ENCODE measurements at places on chromosomes 11 and 22. TPM values are rescaled to one million over a fixed set of nuclear protein-coding genes. Genes with fewer than 3 reads are reported as not detected.

DNA sequence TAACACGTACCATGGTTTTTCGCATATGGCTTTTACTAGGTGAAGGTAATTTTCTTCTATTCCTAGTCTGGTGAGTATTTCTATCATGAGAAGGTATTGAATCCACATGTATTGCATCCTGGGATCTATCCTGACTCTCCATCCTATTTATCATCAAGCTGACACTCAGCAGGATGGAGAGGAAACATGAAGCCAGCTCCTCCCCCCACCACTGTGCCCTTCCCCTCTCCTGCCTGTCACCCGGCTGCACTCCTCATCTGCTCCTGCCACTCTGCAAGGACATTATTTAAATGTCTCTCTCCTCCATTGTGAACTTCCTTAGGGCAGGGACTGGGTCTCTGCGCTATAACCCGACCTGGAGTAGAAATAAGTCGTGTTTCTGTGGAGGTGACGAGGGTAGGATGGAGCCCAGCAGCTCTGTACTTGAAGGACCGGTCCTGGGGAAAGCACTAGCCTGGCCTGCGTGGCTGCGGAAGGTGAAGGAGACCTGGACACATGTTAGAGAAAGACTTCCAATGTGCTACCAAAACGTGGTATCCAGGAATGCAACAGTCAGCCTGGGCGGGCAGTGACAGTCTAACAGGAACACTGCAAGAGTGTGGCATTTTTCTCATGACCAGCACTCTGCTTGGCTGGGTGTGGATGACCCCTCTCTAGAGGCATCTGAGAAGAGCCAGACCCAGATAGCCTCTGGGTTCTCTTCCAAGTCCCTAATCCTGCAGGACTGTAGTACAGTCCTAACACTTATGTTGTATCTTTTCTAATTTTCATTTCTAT is 111.2 kb downstream of the MICAL3 start:
- H3K4me3 ChIP-seq, result no peak overlapping the region
- H3K27me3 ChIP-seq, result no peaks in the 10 kb centered on the region
- no peak for DNase-seq
- peaks cover 10% of the 10 kb centered on the region for H3K4me1 ChIP-seq
- no peak overlapping the region for H3K27ac ChIP-seq

GRCh38 chr22:46040471-46041465 is 63.8 kb upstream of the WNT7B start:
- H3K27me3 ChIP-seq, result no peaks in the 10 kb centered on the region
- H3K4me3 ChIP-seq, result no peak overlapping the region
- no peaks in the 10 kb centered on the region for H3K36me3 ChIP-seq
- peaks cover 38% of the 10 kb centered on the region for H3K4me1 ChIP-seq

Gene CADM1
- 3.8 TPM for total RNA-seq

- no peak overlapping the region for H3K4me3 ChIP-seq
- no peak overlapping the region for H3K27ac ChIP-seq
Observed at GRCh38 chr11:82731691-82732277, 1.9 kb downstream of the FAM181B start.

- H3K36me3 ChIP-seq, result no peaks in the 10 kb centered on the region
- DNase-seq, result no peak
- no peak overlapping the region for H3K4me3 ChIP-seq
- H3K27me3 ChIP-seq, result no peaks in the 10 kb centered on the region
Observed at GRCh38 chr11:58061813-58062212, 31.1 kb downstream of the OR6Q1 start.

DNA sequence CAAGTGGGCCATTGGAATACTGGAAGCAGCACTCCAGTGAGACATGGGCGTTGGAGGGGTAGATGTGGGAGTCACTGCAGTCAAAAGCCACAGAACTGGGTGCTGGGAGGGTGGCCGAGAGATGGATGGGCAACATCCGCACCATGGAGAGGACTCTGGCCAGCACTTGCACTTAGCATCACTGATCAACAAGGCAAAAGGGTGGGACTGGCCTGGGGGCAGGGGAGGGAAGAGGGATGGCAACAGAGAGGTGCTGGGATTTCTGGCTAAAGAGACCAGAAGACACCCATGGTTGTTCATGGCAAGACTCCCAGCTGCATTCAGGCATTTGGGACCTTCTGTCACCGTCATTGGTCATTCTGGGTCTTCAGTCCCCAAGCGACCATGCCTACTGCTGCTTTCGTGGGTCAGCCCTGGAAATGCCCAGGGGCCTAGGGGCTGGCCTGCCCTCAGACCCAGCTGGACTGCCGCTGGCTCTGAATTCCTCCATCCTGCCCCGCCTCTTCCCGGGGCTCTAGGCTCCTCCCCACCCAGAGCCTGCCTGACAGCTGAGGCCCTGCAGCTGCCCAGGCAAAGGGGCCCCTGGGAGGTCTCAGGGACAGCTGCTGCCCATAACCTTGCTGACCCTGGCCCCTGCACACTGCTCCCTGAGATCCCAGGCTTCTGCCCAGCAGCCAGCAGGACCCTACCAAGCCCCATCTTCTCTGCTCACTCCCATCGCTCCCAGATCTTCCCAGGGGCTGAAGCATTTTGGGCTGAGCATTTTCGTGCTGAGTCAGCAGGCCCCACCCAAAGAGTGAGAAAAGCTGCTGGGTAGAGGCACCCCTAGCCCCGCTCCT is 13.0 kb upstream of the CDC42EP2 start:
- H3K36me3 ChIP-seq, result no peaks in the 10 kb centered on the region
- H3K27me3 ChIP-seq, result no peaks in the 10 kb centered on the region
- H3K4me3 ChIP-seq, result no peak overlapping the region

DNA sequence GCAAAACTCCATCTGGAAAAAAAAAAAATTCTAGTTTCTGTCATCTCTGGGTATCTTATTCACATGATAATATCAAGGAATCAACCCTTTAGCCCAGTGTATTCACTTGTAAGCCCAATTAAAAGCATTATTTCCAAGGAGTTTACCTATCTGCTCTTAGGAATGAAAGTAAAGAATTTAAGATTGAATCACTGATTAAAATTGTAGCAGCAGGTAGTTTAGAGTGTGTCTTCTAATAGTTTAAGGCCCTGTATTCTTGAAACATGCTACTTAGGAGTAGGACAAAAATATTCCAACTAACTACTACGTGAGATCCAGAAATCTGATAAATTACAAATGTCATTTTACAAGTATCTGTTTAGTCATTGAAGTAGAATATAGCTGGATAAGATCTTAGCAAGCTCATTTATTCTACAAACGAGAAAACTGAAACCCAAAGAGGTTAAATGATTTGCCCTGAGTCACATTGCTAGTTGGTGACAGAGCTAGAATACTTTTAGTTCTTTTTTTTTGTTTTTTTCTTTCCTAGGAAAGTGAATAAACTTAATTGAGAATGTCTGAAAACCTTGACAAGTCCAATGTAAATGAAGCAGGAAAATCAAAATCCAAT is 4.0 kb downstream of the TCP11L1 start:
- H3K4me1 ChIP-seq, result peaks cover 11% of the 10 kb centered on the region
- no peaks in the 10 kb centered on the region for H3K36me3 ChIP-seq
- no peak for DNase-seq
- no peak overlapping the region for H3K27ac ChIP-seq

Gene CASP5
- total RNA-seq, result not detected

DNA sequence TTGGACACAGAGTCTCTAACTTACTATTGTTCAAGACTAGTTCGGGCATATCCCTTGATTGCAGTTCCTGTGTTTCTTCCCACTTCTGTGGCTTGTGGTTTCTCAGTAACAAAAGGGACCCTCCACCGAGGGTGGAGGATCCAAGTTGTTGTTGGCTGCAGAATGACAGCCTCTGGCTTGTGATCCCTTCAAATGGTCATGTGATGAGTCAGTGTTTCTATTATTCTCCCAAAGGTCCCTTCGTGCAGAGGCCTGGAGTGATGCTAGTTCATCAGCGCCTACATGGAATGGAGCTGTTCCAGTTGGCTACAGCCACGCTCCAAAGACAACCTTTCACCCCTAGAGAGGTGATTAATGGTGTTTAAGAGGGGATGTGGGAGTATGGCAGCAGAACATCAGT is 2.6 kb upstream of the VWCE start:
- no peak overlapping the region for H3K27ac ChIP-seq
- DNase-seq, result no peak
- no peak overlapping the region for H3K4me3 ChIP-seq
- peaks cover 31% of the 10 kb centered on the region for H3K36me3 ChIP-seq
- H3K4me1 ChIP-seq, result peaks cover 16% of the 10 kb centered on the region

GRCh38 chr11:76786441-76787014 is 3.4 kb downstream of the TSKU start:
- no peak for DNase-seq
- H3K4me3 ChIP-seq, result no peak overlapping the region
- no peaks in the 10 kb centered on the region for H3K27me3 ChIP-seq
- no peaks in the 10 kb centered on the region for H3K36me3 ChIP-seq
- no peak overlapping the region for H3K27ac ChIP-seq

DNA sequence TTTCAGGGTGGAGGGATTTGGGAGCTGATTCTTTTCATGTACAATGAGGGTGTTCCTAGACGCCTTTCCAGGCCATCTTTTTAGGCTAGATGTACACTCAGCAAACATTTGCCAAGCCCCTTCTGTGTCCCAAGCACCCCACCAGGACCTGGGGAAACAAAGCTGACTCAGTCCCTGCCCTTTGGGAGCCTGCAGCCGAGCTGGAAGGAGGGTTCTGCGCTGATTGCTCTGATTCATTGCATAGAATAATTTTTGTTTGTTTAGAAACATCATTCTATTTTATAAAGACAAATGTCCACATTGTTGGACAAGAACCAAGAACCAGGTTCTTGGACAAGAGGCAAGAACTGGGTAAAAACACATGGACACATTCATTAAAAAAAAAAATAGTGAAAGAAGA is 16.7 kb downstream of the TP53AIP1 start:
- H3K27ac ChIP-seq, result no peak overlapping the region
- no peaks in the 10 kb centered on the region for H3K27me3 ChIP-seq
- H3K4me1 ChIP-seq, result no peaks in the 10 kb centered on the region
- DNase-seq, result no peak

Gene RBMXL2
- not detected for total RNA-seq

Gene KRTAP5-8
- not detected for total RNA-seq

DNA sequence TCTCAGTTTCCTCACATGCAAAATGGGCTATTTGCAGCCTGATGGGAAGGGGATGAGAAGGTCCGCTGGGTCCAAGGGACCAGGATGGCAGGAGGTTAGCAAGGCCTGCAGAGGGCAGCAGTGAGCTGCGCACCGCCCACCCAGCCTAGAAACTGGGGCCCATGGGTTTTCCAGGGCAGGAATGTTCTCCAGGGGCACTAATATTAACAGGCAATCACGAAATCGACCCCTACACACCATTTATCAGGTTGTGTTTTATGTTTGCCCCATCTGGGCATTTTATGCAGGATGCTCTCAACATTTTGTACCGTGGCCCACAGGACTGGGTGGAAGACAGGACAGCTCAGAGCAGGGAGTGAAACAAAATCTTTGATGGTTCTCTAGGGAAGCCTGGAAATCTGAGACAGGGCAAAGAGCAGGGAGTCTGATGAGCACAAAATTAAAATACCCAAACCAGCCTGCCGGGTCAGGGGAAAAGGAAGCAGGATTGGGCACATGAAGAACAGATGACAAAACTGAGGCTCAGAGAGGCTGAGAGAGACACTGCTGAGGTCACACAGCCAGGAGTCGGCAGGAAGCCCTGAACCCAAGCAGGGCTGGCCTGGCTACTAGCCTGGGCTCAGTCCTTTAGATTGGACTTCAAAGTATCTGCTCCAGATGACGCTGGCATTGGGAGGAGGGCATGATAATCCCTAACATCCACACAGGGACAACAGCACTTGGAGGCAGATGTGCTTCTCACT is 1.6 kb upstream of the BCR start:
- H3K36me3 ChIP-seq, result no peaks in the 10 kb centered on the region
- H3K4me1 ChIP-seq, result peaks cover 70% of the 10 kb centered on the region
- no peaks in the 10 kb centered on the region for H3K27me3 ChIP-seq
- peak overlapping the region; percentile 27 for H3K27ac ChIP-seq
- no peak overlapping the region for H3K4me3 ChIP-seq

DNA sequence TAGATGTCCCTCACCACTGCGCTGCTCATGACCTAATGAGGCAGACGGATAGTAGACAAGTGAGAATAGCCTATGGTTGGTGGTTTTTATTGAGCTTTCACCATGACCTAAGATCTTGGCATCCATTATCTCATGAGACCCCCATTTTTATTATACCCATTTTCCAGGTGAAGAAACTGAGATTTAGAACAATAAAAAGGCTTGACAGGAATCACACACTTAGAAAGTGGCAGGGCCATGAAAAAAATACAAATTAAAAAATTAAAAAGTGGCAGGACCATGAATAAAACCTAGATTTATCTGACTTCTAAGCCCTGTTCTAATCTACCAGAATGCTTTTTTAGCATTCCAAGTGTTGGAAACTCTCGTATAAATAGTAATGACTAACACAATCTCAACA is 1.1 kb downstream of the LRRC55 start:
- H3K27me3 ChIP-seq, result peaks cover 5% of the 10 kb centered on the region
- no peak overlapping the region for H3K27ac ChIP-seq
- no peak overlapping the region for H3K4me3 ChIP-seq
- no peaks in the 10 kb centered on the region for H3K36me3 ChIP-seq

GRCh38 chr11:87397011-87397865 is 359.5 kb downstream of the TMEM135 start:
- H3K4me1 ChIP-seq, result no peaks in the 10 kb centered on the region
- DNase-seq, result no peak
- no peaks in the 10 kb centered on the region for H3K27me3 ChIP-seq
- H3K4me3 ChIP-seq, result no peak overlapping the region
- no peak overlapping the region for H3K27ac ChIP-seq
- H3K36me3 ChIP-seq, result no peaks in the 10 kb centered on the region

Gene FBLN1
- not detected for total RNA-seq

DNA sequence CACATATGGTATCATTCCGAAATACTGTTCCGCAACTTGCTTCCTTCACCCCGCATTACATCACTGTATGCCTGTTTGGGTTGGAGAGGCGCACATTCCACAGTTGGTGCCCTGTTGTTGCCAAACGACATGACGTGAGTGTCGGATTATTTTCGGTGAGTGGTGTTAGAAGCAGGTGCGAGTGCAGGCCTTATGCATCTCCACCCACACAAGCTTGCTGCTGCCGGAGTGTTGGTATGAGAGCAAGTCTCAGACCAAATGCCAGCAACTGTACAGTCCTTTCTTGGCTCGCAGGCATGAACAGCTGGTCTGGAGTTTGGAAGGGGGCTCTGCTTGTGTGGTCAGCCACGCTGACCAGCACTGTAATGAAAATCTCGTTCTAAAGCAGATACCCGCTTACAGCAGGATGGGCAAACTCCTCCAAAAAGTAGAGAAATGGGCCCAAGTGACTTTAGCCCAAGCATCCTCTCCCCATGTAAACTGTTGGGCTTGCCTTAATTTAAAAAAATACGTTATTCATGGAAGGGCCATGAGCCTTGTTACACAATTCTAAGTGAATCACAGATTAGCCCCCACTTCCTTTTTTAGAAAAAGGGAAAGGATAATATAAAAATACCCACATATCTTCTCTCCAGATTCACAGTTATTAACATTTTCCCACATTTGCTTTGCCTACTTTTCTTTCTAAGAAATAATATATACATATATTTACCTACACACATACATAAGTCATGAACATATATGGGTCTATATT is 48.7 kb upstream of the OR9Q1 start:
- H3K27me3 ChIP-seq, result no peaks in the 10 kb centered on the region
- no peak for DNase-seq
- no peaks in the 10 kb centered on the region for H3K4me1 ChIP-seq
- no peak overlapping the region for H3K27ac ChIP-seq
- no peak overlapping the region for H3K4me3 ChIP-seq

Gene MRPL16
- total RNA-seq, result 33.2 TPM

All from CD4-positive, alpha-beta memory T cell (primary cell).